ENCODE measurements at places on chromosomes 7 and 10.
A peak's percentile ranks its signal among the peaks of the same experiment; 100 is the strongest.

- no peak for DNase-seq
These were observed 68.0 kb upstream of the PRR15 start for GRCh38 chr7:29495653-29496052.

- DNase-seq, result no peak
These were observed 17.9 kb downstream of the SMNDC1 start for GRCh38 chr10:110286841-110287240.

- no peak for DNase-seq
These were observed 933 bp downstream of the MDFIC start for GRCh38 chr7:114922652-114923402.

DNA sequence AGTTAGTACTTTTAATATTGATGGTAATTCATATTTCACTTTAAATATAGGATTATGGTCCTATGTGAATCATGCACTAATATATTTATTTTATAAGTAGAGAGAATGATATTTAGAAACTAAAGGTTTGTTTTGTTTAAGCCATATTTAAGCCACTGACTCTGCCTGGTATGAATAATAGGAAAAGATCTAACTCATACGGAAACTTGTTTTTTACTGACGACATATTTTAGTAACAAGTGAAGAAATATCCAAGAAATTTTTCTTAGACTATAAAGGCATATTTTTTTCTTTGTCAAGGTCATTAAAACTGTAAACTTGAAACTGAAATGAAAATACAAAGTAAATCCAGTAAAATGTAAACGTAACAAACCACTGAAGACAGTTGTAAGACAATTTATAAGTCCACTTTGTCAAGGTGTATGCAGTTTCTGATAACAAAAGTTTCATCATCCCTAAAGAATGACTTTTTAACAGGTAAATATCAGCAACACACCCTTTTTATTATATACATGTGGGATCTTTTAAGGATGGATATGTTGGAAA is 147.1 kb downstream of the PHF14 start:
- DNase-seq, result no peak

DNA sequence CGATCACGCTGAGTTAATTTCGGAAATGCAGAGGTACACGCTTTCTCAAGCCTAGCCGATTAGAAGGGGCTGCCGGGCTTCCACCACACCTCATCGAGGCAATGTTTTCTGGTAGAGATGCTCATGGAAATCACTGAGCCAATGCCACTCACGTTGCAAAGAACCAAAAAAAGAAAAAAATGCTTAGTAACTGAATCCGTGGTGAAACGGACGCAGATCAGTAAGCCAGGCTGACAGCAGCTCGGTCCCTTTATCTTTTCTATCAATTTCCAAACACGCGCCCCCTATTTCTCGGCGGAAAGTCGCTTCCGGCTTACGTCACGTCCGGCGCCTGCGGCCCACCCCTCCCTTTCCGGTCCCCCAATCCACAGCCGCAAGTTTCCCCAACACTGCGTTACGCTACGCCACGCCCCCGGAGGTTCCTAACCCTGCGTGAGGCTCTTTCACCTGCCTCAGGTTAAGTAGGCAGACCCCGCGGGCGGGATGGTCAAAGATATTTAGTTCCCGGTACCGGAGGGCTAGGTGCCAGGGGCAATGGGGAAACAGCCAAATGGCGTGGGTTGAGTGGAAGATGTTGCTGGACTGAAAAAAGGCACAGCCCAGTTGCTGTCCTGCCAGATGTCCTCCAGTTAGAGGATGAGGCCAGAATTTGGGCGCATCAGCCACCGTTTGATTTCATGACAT is at the start of gene NSUN6:
Gene NSUN6, minus strand, starts transcription at position 264 of the 684 bp plus-strand sequence. CDS start 384 bp downstream, outside the sequence.
- DNase-seq, result peak; percentile 85

- no peak for DNase-seq
These were observed 98.0 kb upstream of the PIK3CG start for GRCh38 chr7:106767078-106767477.

- DNase-seq, result no peak
These were observed 216.4 kb downstream of the ELFN1 start for GRCh38 chr7:1886361-1887064.

- no peak for DNase-seq
These were observed 2.5 kb upstream of the ALOX5 start for GRCh38 chr10:45371560-45371959.

DNA sequence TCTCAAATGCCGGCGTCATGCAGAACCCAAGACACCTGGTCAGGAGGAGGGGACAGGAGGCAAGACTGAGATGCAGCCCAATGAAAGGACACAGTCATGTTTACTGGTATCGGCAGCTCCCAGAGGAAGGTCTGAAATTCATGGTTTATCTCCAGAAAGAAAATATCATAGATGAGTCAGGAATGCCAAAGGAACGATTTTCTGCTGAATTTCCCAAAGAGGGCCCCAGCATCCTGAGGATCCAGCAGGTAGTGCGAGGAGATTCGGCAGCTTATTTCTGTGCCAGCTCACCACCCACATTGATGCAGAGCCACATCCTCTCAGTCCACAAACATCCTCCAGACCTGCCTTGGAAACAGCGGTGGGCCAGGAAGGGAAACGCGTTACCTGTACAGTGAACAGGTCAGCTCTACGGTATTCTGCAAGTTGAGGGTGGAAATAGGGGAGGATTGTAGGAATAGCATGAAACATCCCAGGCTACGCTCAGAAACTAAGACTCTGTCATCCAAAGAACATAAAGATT is 133.1 kb upstream of the PRSS1 start:
- no peak for DNase-seq

DNA sequence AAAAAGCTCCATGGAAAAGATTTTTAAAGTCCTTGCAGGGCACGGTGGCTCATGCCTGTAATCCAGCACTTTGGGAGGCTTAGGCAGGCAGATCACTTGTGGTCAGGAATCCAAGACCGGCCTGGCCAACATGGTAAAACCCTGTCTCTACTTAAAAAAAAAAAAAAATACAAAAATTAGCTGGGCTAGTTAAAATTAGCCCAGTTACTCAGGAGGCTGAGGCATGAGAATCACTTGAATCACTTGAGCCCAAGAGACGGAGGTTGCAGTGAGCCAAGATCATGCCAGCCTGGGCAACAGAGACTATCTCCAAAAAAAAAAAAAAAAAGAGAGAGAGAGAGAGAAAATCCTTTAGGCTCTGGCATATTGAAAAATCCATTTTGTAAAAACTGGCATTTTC is 61.9 kb downstream of the CCDC6 start:
- no peak for DNase-seq

DNA sequence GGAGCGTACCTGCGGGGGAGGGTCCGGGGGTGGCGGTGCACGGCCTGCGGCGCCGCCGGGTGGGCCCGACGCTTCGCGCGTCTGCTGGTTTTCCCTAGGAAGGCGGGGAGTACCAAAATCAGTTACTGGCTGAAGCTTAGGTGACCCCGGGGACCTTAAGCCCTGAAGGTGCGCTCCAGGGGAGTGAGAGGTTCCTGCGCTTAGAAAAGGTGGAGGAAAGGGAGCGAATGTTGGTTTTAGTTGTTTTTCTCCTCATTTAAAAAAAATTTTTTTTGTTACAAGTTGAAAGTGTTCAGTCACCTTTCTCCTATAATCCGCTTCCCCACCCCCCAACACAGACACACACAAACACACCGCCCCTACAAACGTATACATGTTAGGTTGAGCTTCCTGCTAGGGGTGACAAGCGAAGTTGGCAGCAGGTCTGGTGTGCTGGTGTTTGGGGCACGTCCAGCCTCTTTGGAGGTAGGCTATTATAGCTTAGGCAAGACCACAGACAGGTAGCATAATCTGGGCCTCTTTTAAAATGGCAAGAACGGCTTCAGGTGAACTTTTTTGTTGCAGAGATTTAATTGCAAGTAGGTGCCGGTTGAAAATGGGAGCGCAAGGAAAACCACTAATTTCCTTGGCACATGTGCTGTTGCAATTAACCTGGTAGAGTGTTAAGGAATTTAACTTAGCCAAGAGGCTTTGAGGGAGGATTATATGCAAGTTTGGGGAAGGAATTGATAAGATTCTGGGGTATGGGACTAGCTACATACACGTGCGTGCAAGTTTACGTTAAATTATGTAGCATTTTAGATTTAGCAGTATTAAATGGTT is 945 bp downstream of the ADD3 start:
- no peak for DNase-seq

GRCh38 chr7:22234227-22234626 is 122.7 kb downstream of the RAPGEF5 start:
- DNase-seq, result no peak

GRCh38 chr7:3294432-3295100 is 6.5 kb upstream of the SDK1 start:
- no peak for DNase-seq

DNA sequence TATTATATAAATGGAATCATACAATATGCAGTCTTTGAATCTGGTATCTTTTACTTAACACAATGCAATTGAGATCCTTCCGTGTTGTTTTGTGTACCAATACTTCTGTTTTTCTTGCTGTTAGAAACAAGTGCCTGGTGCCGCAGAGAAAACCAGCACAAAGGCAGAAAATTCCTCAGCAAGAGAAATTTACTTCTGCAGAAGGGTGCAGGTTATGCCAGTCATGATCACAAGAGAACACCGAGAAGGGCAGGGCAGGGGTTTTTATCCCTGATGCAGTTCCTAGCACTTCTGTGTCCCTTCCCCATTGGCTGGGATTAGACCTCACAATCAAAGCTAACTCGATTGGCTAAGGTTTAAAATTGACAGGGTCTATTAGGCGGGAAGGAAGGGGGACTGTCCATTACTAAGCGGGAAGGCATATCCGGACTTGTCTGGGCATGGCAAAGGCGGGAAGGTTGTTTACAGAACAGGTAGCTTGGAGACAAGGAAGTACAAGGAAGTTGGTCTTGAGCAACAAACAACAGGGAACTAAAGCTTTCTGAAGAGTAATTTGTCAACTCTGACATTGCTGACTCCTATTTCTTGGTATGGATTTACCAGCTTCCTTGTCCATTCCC is 2.4 kb upstream of the ZNF33B start:
- DNase-seq, result no peak

- no peak for DNase-seq
These were observed 26.5 kb downstream of the GPR85 start for GRCh38 chr7:113060100-113060499.
